ENCODE measurements at places on chromosomes 2 and 18.
A peak's percentile ranks its signal among the peaks of the same experiment; 100 is the strongest.

- no peak for DNase-seq
Observed at GRCh38 chr2:24626131-24626530, 135.1 kb downstream of the NCOA1 start.

GRCh38 chr2:134416637-134417036 is 162.8 kb downstream of the MGAT5 start:
- no peak for DNase-seq

GRCh38 chr18:58113337-58113736 is 69.3 kb downstream of the NEDD4L start:
- DNase-seq = no peak

DNA sequence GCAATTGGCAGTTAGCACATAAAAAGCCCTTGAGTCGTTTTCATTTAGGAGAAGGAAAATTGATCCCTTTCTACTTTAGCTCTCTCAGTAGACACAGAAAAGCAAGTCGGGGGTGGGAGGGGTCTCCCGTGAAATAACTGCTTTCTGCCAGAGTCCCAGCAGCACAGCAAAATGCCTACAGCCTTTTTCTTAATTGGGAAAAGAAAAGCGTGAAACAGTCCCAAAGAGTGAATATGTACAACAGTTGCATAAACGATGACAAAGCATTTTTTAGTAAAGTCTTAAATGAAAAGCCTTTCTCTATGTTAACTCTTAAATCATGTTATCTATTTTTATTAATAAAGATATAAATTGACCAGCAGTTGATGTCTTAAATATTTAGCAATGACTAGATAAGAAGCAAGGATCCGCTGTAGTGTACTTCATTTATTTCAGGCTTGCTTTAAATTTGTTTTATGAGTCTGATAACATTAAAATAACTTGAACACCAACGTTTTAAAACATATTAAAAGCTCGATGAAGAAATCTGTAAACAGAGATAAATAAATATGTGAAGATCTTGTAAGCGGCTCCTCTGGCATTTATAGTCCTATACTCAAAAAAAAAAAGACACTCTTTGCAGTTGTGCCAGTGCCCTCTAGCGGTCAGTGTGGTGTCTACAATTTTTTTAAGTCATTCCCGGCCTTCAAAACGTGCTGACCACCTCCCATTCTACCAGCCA is 42.3 kb upstream of the ATIC start:
- DNase-seq = peak; percentile 44

- DNase-seq = no peak
Observed at GRCh38 chr2:238521870-238522269, 95.1 kb downstream of the ASB1 start.
